ENCODE measurements at places on chromosomes 5 and 9. TPM values are rescaled to one million over a fixed set of nuclear protein-coding genes. Genes with fewer than 3 reads are reported as not detected.

The PHYHD1 gene
- total RNA-seq = 3.8 TPM

The PRUNE2 gene
- total RNA-seq = under 0.01 TPM

The ARL14EPL gene
- total RNA-seq = not detected

The ECPAS gene
- 132 TPM for total RNA-seq

The NR4A3 gene
- not detected for total RNA-seq

The PCDHA1 gene
- total RNA-seq = under 0.01 TPM

The PAEP gene
- not detected for total RNA-seq

The HRH2 gene
- not detected for total RNA-seq

The SLC34A1 gene
- total RNA-seq = not detected

The IFNA13 gene
- not detected for total RNA-seq

The ABO gene
- 1.9 TPM for total RNA-seq

The SEC24A gene
- total RNA-seq = 9.9 TPM

The BDP1 gene
- 17.1 TPM for total RNA-seq

The HSD17B3 gene
- 1.2 TPM for total RNA-seq

The ANKRD18A gene
- 1.6 TPM for total RNA-seq

The PDGFRB gene
- 1.6 TPM for total RNA-seq

The LVRN gene
- 0.38 TPM for total RNA-seq

All from bronchial epithelial cell (primary cell).